HFFc6 (cell line): ENCODE measurements at places on chromosomes 16 and 17. TPM values are rescaled to one million over a fixed set of nuclear protein-coding genes. Genes with fewer than 3 reads are reported as not detected.

Gene CLN3
- total RNA-seq, result 21.3 and 21.5 TPM in 2 replicates

Gene RNF166
- total RNA-seq, result 13.4 to 19.5 TPM (median 15.8 TPM) in 3 replicates

Gene ITGAX
- total RNA-seq, result not detected in 3 replicates

Gene CCL8
- not detected in 3 replicates for total RNA-seq

Gene SLC52A1
- 0.09 to 0.13 TPM in 2 of 3 replicates, not detected in the other for total RNA-seq

Gene CA4
- not detected in 3 replicates for total RNA-seq

Gene SDR42E2
- total RNA-seq, result not detected in 3 replicates
